ENCODE measurements at places on chromosomes 4 and X.

GRCh38 chr4:159593681-159594080 lies 490.8 kb downstream of the RAPGEF2 start:
- no peak for DNase-seq

DNA sequence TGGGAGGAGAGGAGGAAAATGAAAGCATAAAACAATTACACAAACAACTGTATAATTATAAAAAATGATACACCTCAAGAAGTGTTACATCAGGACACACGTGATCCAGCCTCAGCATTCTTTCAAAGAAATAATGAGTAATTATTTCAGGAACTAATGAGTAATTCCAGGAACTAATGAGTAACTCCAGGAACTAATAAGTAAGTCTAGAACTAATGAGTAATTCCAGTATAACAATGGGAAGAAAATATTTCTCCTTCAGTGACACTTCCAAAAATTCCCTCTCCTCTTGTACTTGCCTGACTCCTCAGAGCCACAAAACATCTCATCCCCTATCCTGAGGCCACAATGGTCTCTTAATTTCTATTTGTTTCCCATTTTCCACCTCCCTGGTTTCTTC lies 63.5 kb upstream of the COL25A1 start:
- DNase-seq: no peak

- DNase-seq: no peak
Measured at GRCh38 chrX:138889149-138889548, 177.6 kb upstream of the FGF13 start.

DNA sequence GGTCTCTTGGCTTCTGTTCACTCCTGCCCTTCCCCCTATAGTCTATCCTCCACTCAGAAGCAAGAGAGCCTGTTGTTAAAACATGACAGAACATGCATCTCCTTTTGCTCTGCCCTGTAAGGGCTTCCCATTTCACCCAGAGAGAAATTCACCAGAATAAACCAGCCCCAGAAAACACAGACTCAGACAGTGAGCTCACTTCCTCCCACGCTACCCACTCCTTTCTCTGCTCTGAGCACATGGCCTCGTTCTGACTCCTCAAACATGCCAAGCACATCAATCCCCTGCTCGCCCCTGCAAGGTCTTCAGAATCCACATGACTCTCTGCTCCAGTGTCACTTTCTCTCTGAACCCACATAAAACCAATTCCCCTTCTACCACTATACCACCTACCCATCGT lies 50.4 kb downstream of the MID1 start:
- no peak for DNase-seq

- DNase-seq: no peak
Measured at GRCh38 chr4:85407546-85407945, 67.4 kb upstream of the ARHGAP24 start.
